Kidney (tissue), 22 donors: ENCODE measurements at places on chromosomes 6 and 20.

DNA sequence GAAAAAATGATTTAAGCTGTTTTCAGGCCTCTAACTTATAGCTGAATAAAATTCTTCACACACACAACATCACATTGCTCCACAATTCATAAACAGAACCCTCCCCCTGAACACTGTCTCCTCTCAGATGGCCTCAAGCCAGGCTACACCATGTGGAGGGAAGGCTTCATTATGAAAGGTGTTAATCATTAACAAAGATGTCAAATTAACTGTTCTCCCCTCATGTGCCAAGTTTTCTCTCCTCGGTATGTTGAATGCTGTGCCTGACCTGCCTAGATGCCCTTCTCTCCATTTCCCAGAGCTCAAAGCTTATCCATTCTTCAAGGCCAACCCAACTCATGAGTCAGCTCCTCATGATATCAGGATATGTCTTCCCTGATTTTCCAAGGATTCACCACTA, 210.4 kb downstream of the GMDS start:
- no peak for DNase-seq

GRCh38 chr6:2429460-2429859, 184.1 kb upstream of the GMDS start:
- DNase-seq, result no peak

GRCh38 chr20:19928328-19929011, 88.7 kb upstream of the NAA20 start:
- DNase-seq, result peak; percentile 78

- no peak for DNase-seq
These were observed 75.1 kb upstream of the B3GAT2 start for GRCh38 chr6:71031912-71032311.

DNA sequence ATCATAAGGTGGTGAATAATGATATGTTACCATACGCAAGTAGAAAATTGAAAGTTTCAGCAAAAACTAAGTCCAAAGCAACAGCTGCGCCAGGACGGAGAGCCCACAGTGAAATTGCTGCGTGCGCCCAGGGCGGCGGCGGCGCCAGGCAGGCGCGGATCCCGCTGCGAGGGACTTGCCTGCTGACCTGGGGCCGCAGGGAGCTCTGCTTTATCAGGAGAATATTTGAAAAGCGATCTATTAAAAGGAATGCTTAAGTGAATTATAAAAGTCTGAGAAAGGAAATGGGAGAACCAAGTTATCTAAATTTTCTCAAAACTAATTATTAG, 85.4 kb downstream of the THBS2 start:
- DNase-seq, result peak; percentile 63

DNA sequence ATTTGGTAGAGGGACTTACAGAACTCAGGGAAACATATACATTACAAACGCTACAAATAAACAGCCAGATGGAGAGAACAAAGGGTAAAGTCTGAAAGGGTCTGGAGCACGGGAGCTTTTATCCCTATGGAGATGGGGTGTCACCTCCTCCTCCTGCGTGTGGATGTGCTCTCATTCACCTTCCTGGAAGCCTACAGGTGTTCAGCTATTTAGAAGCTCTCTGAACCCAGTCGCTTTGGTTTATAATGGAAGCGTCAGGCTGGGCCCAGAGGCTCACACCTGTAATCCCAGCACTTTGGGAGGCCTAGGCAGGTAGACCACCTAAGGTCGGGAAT, 17.7 kb upstream of the ITCH start:
- no peak for DNase-seq

GRCh38 chr6:142883011-142883410, 62.0 kb downstream of the HIVEP2 start:
- DNase-seq, result no peak

GRCh38 chr6:56732517-56732916, 89.8 kb upstream of the DST start:
- no peak for DNase-seq

GRCh38 chr6:118558464-118559217, 10.5 kb downstream of the PLN start:
- DNase-seq, result no peak

DNA sequence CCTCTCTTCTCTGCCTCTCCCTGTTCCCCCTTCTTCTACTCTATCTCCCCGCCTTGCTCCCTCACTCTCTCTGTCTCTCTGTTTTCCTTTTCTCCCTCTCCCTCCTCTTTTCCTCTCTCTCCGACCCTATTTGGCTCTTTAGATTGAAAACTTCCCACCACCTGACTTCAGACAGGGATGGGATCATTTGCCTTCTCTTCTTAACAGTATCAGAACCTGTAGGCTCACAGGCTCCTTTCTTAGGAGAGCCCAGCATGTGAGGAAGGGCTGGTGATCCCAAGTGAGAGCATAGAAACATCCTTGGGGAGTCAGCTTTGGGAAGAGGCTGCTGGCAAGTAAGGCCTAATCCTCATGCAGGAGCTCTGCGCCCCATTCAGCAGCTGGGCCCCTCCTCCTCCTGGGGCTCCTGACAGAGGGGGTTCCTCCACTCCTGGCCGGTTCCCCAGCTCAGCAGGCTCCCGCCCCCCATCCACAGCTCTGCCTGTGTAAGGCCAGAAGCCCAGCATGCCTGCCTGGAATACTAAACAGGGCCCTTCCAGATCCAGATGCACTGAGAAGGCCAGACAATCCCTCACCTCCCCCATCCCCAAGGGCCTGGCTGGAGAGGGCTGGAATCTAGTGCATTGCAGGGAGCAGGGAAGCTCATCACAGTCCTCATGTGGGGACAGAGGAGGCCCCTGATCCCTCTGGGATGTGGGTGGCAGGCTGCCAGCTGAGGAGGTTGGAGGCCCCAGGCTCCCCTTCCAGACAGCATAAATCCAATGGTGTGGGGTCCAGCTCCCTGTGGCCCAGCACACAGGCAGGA, 93.4 kb downstream of the PTPRT start:
- DNase-seq, result peak; percentile 36

DNA sequence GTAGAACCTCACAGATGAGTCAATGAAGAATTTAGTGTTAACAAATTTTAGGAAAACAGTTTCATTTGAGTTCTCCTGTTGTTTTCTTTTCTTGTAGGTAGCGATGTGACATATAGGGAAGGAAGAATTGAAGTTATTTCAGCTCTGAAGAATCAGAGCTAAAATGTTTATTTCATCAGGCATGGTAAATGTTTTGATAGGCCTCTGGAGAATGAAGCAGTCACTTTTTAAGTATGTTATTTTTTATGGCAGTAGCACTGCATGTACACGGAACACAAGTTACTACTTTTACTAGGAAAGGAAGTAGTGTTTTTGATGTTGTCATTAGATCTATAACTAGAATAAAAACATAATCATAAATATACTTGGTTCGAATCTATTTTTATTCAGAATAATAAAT, 1357.3 kb upstream of the CITED2 start:
- DNase-seq, result no peak

- no peak for DNase-seq
These were observed 21.6 kb downstream of the NRSN1 start for GRCh38 chr6:24147511-24148153.

DNA sequence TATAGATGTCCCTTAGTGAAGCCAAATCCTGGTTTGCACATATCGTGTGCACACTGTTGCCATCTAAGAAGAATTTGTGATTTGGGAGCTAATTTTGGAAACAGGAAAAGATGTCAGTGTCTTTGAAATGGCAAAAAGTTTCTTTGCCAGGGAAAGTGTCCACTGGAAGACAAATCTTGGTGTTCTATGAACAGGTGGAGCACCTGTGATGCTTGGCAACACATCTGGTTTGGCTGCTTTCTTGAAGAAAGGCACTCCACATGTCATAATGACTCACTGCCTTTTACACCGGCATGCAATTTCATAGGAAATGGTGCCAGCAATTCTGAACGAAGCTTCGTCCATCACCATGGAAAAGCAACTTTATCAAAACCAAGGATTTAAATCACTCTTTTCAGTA, 1040.0 kb upstream of the MAP3K7 start:
- DNase-seq, result no peak

DNA sequence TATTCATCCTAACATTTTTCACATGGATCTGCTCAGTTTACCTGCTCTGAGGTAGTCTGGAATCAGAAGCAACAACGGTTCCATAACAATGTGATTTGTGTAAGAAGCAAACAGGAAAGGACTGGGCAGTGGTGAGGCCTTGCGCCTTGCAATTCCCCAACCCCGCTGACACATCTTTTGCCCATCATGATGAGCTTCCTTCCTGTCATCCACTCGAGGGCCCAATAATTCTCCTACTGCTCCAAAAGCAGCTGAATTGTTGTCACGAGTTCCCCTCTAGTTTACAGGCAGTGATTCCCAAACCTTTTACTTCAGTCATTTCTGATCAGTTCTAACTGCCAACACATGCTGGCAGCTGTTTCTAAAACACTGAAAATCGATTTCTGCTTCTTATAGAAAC, 22.9 kb downstream of the STX7 start:
- DNase-seq, result peak; percentile 47

DNA sequence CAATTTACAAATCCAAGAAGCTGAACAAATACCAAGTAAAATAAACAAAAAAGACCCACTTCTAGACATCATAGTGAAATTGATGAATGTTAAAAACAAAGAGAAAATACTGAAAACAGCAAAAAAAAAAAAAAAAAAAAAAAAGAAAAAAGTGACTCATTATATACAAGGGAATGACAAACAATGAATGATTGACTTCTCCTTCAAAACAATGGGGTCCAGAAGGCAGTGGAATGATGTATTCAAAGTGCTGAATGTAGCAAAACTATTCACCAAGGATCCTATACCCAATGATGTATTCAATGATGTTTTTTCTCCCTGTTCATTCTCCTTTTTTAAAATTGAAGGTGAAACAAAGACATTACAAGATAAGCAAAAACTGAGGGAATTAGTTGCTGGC, 650.0 kb downstream of the UTRN start:
- no peak for DNase-seq

- no peak for DNase-seq
These were observed 31.8 kb upstream of the ZBP1 start for GRCh38 chr20:57651881-57652605.

DNA sequence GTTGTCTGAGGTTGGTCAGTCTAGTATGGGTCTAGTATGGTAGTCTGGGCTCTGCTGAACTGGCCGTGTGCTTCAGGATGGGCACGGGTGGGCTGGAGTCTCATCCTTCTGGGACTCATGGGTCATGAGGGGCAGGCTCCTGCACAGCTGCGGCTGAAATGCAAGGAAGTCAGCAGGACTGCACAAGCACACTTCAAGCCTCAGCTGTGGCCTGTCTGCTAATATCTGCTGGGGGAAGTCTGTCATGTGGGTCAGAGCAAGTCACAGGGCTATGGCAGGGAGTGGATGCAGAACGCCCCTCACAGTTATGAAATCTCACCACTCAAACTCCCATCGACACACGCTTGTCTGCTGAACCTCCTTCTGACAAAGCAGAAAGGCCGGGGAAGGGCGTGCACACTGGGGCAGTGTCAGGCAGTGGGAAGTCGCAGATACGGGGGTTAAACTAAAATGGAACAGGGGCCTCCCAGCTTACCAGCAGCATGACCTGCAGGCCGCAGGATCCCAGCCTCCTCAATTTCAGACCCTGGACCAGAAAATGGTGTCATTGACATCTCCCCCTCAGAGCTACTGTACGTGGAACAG, 229.5 kb downstream of the SMOC2 start:
- DNase-seq, result no peak

GRCh38 chr6:55388211-55388610, 60.9 kb downstream of the GFRAL start:
- DNase-seq, result no peak

DNA sequence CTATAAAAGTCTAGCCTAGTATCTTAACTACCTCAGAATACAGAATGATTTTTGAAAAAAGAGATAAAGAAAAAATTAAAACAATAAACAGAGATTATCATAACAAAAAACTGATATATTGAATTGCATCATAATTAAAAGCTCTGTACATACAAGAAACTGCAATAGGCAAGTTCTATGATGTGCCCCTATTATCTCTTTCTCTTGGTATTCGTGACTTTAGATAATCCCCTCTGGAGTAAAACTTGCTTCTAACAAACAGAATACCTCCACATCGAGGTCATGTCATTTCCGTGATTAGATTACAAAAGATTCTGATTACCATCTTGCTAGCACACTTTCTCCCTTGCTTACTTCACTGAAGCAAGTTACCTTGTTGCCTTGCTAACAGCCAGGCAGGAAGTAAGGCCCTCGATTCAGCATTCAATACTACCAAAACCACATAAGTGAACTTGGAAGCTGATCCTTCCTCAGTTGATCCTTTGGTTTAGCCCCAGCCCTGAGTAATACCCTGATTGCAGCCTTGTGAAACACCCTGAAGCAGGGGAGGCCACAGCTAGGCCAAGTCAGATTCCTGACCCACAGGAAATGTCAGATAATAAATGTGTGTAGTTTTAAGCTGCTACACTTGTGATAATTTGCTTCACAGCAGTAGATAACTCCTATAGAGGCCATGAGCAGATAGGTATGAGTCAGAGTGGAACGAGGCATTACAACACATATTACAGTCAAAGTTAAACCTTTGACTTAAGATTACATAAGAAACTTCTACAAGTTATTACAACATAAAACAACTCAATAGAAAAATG, 53.7 kb upstream of the TMX4 start:
- no peak for DNase-seq

GRCh38 chr20:24692446-24693200, 223.2 kb downstream of the SYNDIG1 start:
- no peak for DNase-seq

DNA sequence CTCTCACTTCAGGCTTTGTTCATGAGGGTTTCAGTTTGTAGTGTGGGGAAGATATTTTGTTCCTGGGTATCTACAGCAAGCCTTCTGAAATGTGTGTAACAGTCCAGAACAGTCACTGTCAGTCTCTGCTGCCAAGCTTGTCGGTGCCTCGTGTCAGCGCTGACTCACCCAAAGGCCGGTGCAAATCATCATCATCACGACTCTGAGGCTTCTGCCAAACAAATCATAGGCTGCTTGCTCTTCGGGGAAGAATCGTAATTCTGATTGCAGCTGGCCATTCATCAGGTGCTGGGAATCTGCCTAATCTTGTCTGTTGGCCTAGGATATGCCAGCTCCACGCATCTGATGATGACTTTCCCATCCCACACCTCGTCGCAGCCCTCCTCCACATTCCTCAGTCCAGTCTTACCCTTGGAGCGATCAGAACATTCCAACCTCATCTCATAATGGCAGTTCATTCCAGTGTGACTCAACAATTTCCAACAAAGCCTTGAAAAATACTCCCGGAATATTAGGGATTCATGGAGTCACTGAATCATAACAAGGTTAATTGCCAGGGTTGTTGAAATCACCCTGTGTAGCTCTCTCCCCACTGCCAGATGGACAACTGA, 40.9 kb downstream of the ALDH8A1 start:
- peak; percentile 83 for DNase-seq
